CD4-positive, alpha-beta T cell treated with Interferon gamma for 1 hour (primary cell): ENCODE measurements at places on chromosomes 2 and 18.

- no peak for DNase-seq
Observed at GRCh38 chr2:152375174-152375573, 40.2 kb downstream of the FMNL2 start.

- DNase-seq, result no peak
Observed at GRCh38 chr2:100870652-100871531, 51.0 kb downstream of the NPAS2 start.

DNA sequence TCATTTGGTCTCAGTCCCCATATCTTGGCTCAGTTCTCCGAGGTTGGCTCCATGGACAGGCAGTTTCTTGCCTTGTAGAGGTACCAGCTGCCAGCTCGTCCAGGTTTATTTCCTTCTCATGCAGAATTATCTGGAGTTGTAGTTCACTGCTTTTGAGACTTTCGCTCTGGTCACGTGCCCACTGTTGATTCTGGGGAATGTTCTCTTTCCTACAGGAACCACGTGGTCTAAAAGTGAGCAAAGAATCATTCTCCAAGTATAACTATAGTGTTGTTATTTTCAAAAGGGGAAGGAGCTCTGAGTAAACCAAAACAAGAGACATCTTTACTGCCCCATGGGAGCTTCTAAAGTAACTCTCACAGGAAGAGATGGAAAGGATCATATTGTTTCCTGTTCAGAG lies 41.2 kb upstream of the RAB27B start:
- no peak for DNase-seq

GRCh38 chr2:88472811-88473210 lies 20.3 kb upstream of the FOXI3 start:
- no peak for DNase-seq

- DNase-seq, result no peak
Observed at GRCh38 chr2:128365217-128365905, 46.7 kb upstream of the HS6ST1 start.

DNA sequence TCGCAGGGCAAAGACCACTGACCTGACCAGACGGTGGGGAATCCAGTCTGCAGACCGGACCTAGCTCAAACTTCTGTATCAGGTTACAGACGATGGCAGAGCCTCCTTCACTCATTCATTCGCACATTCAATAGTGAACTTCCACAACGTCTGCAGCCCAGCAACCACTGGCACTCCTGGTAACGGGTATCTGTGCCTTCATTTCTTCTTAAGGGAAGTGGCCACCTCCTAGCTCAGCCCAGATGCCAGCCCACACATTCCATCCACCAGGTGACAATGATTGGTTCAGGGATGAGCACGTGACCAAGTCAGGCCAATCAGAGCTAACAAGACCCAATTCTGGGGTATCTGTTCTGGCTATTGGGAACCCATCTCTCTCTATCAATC lies 15.9 kb upstream of the ARMC9 start:
- DNase-seq, result no peak

DNA sequence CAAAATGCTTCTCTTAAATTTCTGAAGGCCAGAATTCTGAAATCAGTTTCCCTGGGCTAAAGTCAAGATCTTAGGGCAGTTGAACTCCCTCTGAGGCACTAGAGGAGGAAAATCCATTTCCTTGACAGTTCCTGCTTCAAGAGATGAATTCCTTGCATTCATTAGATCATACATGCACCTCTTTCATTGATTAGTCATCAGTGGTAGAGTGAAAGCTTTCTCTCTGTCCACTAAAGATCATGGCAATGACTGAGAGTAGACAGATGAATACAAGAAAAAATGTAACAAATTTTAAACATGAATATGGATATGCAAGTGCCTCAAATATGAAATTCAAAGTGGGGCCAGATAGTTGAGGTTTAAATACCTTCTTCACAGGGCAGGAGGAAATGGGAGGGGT lies 693.4 kb upstream of the TMEFF2 start:
- no peak for DNase-seq

DNA sequence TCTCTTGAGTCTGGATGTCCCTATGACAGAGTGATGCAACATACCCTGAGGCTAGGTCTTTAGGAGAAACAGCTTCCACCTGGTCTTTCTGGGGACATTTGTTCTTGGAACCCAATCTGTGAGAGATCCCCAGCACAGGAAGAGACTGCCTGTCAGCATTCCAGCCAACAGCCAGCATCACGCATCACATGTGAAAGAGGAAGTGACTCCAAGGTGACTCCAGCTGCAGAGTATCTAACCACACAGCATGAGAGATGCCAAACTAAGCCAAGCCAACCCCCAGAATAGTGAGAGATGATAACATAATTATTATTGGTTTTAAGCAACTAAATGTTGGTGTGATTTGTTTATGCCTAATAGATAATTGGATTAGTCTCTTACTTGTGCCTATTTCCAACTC lies 35.7 kb downstream of the C18orf63 start:
- no peak for DNase-seq

DNA sequence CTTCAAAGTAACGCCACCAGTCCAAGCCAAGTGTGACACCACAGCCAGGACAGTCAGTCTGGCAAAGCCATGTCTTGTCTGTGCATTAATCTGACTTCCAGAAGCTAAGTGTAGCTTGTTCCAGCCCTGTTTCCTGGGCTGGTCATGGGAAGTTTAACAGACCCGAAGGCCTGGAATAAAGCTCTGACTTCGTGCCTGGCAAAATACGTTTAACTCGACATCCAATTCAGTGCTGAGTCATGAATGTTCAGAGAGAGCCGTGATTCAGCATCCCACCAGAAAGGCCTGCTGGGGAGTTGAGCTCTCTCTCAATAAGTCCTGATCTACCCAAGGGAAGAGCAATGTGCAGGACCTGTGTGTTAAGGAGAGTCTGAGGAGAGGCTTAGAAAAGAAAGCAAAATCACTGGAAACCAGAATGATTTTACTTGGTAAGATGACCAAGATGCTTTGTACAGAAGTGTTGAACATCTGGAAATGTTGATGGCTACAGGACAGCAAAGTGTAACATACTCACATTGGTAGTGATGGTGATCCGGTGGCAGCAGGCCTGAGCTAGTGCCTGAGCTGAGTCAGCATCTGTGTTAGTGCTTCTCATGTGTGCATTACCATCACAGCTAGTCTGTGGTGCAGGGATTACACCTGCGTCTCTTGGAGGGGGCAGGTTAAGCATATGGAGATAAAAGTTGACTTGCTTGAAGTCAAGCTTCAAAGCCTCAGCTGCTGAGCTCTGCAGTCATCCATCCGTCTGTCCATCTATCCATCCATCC lies 743.7 kb upstream of the HS6ST1 start:
- DNase-seq, result no peak

- DNase-seq, result no peak
Observed at GRCh38 chr18:62784966-62785413, 69.6 kb downstream of the PHLPP1 start.
